Activated CD4-positive, alpha-beta T cell treated with anti-CD3 and anti-CD28 coated beads for 1 hour (primary cell): ENCODE measurements at places on chromosomes 1 and 21.

- no peak for DNase-seq
Observed at GRCh38 chr1:64480999-64481772, 11.3 kb downstream of the CACHD1 start.

DNA sequence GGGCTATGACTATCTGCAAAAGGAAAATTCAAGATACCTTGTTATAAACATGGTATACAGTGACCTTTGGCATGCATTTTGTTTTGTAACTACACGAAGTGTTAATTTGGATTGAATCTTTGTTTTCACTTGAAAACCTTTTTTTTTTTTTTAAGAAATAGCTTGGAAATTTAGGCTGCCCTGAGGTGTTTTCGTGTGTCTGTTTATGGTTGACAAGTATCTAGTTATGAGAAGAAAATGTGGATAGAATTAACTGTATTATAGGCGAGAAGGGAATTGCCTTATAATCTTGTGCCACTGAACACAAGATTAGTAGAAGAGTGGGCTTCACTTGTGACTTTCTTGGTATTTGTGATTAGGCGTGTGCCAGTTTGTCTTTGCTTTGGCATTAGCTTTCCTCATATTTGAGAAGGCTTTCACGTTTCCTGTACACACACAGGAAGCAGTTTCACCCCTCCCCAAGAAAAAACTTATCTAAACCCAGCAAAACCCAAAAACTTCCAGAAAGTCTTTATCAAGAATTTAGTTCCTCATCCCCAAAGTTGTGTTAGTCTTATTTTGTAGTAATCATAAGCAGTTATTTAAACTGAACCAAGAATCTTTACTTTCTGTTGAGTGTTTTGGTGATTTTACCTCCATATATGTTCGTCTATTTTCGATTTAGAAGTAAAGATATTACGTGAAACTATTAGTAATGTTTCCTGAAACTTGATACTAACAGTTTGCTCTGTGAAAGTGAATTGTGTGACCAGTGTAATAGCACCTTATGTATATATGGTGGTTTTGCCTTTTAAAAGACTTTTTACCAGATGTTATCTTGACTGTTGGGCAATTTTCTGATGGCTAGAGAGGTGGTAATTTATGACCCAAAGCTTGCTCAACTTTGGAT is 3.8 kb downstream of the DYRK1A start:
- DNase-seq: no peak

GRCh38 chr21:45516071-45516670 is 26.1 kb downstream of the SLC19A1 start:
- DNase-seq: no peak

GRCh38 chr1:243294723-243295121 is 38.9 kb downstream of the SDCCAG8 start:
- no peak for DNase-seq

- no peak for DNase-seq
Observed at GRCh38 chr1:115336741-115337140, 1.3 kb downstream of the NGF start.

DNA sequence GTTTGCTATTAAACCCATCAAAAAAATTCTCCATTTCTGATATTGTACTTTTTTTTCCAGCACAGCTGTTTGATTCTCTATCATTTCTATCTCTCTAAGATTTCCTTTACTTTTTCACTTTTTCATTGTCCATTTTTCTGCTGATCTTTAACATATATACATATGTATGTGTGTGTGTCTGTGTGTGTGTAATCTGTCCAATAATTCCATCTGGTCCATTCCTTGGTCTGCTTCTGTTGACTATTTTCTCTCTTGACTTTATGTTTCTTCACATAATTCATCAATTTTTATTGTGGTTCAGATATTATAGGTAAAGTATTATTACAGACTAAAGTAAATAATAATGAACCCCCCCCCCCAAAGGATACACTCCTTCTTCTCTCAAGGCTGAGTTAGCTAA is 84.2 kb downstream of the RGS7 start:
- no peak for DNase-seq

GRCh38 chr1:93129507-93130099 is 50.5 kb downstream of the MTF2 start:
- no peak for DNase-seq
